NCI-H1092 treated with DMSO at 0.1 percent for 48 hours (cell line): ENCODE measurements at places on chromosomes 4 and X.
A peak's percentile ranks its signal among the peaks of the same experiment; 100 is the strongest.

DNA sequence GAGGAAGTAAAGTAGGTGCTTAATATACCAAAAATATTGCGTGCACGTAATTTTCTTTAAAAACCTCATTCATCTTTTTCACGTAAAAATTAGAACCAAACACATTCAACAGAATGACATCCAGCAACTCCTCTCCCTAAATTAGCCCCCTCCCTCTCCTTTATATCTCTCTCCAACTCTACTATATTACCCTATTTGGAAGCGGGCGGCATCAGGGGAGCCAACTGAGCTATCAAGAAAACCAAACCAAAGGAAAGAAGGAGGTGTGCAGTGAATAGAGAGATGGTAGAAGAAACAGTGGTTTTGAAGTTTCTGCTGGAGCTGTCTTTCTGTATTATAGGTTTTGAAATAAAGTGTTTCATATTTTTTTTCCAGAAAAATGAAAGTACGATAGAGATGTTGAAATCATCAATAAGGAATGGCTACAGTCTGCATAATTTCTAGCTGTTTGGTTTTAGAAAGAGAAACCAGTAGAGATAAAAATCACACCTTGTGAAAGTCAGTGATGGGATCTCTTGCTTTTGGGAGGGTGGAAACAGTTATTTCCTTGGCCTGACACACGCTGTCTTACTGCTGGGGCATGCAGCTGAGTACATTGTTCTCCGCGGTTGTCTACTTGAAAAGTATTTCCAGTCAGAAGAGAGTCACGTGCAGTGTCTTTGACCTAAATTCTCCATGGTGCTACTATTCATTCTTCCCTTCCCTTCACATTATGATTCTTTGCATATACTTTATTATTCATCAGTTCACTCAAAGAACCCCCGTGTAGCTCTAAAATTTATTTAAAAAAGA is 94.1 kb upstream of the WDR17 start:
- no peak for DNase-seq

DNA sequence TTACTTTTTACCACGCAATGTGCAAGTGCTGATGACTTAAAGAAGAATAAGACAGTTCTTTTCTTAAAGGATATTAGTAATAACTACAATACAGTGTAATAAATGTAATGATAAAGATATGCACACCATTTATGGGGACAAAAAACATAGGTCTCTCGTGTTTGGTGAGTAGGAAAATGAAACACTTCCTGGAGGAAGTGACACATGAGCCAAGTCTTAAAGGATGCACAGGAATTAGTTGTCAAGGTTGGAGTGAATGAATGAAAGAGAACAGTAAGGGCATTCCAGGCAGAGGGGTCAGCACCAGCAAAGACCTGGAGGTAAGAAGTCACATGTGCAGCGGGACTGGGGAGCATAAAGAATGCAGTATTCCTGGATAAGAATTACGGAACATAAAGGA is 112.7 kb downstream of the SH3RF1 start:
- DNase-seq, result no peak

DNA sequence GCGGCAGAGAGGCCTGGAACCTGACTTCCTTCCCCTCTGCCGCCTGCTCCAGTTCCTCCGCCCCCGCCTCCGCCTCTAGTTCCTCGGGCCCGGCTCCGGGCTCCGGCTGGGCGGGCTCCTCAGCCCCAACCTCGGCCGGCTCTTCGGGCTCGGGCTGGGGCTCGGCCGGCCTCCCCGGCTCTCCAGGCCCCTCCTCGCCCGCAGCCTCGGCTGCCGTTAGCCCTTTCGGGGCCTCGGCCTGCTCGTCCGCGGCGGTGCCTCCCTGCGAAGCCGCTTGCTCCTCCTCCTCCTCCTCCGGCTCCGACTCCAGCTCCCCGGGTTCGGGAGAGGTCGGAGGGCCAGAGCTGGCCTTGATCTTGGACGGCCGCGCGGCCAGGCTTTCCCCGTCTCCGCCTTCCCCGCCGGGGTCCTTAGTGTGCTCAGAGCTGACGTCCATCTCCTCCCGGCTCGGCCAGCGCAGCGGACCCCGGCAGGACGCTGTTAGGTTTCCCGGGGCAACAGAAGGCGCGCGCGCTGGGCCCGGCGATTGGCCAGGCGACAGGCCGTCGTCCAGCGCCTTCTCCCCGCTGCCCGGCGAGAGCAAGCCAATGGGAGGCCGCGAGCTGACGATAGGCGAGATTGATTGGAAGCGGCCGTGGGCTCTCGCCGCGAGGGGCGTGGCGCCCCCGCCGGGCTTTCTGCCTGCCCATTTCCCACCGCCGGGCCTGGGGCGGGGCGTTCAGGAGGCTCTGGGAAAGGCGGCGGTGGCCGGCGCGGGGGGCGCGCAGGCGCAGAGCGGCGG is 479 bp upstream of the TADA2B start:
- DNase-seq, result peak; percentile 98

DNA sequence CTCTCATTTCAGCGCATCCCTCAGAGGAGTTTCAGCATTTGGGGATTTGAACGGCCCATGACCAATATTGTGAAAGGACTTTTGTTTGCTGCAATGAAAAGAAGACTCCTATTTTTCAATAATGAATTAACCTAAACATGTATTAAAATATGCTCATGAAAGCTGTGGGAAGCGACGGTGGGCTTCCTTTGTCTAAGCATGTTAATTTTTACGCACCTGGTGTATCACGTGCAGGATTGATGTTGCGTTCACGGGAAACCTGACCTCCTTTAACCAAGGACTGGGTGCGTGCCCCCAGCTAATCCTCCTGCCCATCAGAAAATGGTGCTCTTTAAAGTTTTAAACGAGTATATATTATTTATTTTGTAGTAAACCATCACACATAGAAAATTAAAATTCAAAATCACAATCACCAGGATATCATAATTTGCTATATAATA is 590 bp upstream of the CCDC110 start:
- DNase-seq, result peak; percentile 37

DNA sequence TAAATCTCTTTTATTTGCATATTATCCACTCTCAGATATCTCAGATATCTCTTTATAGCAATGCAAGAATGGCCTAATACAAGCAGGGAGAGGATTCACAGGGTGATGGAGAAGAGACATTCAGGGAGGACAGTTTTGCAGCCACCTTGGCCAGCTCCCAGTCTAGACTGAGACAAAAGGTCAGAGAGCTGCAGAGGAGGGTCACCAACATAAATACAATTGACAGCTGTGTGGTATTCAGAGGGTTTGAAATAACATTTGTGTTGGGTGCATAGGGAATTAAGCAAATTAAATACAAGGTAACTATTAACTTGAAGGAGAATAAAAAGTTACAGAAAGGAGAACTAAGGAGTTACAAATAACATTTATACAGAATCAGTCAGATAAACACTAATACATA is 189.5 kb upstream of the TAPT1 start:
- DNase-seq, result no peak

- DNase-seq, result peak; percentile 41
Observed at GRCh38 chrX:129831091-129831885, 12.4 kb downstream of the ZDHHC9 start.

GRCh38 chr4:6942238-6942800 is 32.7 kb downstream of the TBC1D14 start:
- DNase-seq, result no peak

GRCh38 chr4:16896881-16897750 is 1.3 kb downstream of the LDB2 start:
- no peak for DNase-seq

- DNase-seq, result no peak
Observed at GRCh38 chr4:110540982-110541451, 65.1 kb downstream of the ENPEP start.

DNA sequence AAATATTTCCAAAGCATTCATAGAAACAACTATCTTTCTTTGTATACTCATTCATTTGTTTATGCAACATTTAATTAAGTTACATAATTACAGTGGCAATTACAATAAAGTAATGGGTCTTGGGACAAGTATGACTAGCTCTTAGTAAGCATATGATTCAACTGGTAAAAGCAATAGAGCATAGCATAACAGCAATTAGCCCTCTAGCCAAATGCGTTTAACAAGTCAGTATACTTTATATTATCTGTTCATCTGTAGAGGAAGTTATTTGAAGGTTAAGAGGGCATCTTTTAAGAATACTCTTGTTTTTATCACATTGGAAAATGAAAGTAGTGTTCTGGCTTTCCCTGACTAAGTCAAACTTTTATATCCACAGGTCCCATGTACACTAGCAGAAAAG is 198.1 kb upstream of the UGT8 start:
- no peak for DNase-seq

GRCh38 chr4:112289407-112290253 is 3.9 kb upstream of the TIFA start:
- DNase-seq, result no peak

DNA sequence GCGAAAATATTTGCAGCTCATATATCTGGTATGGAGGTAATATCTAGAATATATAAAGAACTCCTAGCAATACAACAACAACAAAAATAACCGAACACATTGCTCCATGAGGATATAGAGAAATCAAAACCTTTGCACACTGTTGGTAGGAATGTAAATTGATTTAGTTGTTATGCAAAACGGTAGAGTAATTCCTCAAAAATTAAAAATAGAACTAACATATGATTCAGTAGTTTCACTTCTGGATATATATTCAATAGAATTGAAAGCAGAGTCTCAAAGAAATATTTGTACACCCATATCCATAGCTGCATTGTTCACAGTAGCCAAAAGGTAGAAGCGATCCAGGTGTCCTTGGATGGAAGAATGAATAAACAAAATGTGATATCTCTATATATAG is 203.0 kb upstream of the CNKSR2 start:
- DNase-seq, result no peak

DNA sequence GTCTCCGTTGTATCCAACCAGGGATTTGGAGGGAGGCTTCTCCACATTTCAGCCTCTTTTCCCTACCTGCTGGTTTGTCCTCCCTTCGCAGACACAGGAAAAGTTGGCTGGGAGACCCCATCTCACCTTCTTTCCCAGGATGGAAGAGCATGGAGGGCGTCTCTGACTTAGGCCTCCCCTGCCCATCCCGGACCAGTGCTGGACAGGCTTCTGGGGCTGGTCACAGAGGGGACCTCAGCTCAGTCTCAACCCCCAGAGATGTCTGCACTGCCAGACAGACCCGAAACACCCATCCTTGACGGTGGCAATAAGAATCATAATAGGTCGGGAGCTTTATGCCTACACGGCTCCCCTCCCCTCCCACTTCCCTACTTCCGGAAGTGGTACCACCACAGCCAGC is 1.6 kb downstream of the WFS1 start:
- no peak for DNase-seq

DNA sequence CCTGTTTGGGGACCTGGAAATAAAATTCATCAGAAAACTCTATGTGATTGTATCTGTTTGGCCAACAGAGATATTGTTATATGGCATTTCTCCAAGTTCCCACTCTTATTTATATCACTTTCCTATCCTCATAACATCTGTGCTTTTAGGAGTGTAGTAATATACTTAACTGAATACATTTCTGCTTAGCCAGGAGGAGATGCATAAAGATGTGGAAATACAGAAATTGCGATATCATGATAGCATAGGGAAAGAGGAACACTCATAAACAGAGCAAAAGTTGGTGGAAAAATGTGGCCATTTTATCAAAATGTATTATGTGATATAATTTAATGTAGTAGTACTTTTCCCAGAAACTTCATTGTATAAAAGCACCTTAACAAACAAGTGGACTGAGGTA is 46.1 kb upstream of the TSPAN7 start:
- DNase-seq, result no peak

DNA sequence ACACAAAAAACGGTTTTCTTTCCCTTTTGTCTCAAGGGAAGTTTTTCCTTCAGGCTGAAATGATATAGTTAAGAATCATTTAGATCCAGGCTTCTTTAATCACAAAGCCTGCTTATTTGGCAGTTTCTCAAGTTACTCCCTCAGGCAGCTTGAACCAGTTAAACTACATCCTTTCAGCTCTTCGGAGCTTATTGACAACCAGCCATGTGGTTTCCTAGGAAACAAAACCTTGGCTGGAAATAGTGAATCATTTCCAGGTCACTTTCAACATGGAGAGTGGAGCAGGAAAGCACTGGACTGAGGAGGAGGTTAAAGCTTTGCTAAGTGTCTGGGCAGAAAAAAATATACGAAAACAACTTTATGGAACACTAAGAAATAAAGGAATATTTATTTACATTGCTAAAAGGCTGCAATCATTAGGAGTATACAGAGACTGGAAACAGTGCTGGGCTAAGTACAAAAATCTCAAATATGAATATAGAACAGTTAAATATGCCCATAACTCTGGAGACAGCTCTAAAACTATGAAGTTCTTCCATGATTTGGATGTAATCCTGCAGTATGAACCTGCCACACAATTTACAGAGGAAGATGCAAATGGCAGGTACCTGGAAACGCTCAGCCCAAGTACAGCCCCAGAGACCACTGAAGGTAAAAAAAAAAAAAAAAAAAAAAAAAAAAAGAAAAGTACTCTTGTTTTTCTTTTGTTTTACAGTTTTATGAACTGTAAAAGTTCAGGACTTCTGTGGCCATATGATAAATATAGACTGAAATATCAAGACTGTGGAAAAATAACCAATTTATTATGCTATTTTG is 23.2 kb upstream of the AASDH start:
- peak; percentile 90 for DNase-seq

GRCh38 chr4:116724249-116724648 is 361.1 kb downstream of the TRAM1L1 start:
- DNase-seq, result no peak

GRCh38 chrX:15977644-15978043 is 123.0 kb upstream of the AP1S2 start:
- DNase-seq, result no peak

- DNase-seq, result no peak
Observed at GRCh38 chr4:104969394-104970082, 177.1 kb upstream of the TET2 start.

DNA sequence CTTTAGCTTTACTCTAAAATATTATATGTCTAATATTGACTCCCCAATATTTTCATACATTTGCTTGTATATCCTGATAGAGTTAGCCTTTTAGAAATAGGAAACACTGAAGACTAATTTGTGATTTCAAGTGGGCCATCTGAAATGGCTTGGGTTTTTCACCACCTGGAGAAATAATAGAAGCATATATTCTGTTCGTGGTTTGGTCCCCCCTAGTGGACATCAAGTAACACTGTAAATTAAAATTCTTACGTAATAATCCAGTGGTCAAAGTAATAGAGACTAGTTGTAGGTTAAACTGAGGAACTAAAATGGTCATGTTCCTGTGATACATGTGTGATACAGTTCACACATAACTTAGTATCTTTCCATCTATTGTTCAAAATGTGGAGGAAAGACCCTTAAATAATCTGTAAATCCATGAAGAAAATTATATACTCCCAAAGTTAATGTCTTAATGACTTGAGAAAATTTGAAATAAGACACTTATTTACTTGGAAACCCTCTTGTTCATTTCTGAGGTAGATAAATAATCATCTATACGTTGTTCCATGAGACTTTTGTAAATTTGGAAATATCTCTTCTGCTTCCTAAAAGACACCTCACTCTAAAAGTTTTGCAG is 79.8 kb upstream of the SMARCAD1 start:
- DNase-seq, result peak; percentile 34

DNA sequence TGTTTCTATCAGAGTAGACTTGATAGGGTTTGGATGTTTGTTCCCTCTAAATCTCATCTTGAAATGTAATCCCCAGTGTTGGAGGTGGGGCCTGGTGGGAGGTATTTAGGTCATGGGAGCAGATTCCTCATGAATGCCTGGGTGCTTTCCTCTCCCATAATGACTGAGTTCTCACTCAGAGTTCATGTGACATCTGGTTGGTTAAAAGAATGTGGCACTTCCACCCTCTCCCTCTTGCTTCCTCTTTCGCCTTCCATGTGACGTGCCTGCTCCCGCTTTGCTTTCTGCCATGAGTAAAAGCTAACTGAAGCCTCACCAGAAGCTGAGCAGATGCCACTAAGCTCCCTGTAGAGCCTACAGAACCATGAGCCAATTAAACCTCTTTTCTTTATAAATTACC is 47.3 kb upstream of the SRPX start:
- no peak for DNase-seq

- no peak for DNase-seq
Observed at GRCh38 chrX:42920752-42921151, 142.8 kb upstream of the PPP1R2C start.
